ENCODE measurements at places on chromosomes 2 and 18.

DNA sequence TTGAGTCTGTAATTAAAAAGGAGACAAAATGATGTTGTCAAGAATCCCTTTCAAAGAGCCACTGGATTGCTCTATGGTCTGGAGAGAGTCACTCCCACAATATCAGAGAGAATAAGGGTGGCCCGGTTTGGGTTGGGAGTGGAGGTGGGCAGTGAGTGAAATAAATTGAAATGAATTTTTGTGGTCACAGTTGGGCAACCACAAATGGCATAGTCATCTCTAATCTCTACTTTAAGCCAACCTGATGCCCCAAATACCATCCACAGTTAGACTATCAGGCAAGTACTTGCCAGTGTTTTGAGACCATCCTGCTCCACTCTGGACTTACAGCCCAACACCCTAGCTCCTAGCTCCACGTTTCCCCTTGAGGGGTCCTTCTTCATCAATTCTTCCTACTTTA lies 559.7 kb downstream of the BCL11A start:
- DNase-seq, result no peak

DNA sequence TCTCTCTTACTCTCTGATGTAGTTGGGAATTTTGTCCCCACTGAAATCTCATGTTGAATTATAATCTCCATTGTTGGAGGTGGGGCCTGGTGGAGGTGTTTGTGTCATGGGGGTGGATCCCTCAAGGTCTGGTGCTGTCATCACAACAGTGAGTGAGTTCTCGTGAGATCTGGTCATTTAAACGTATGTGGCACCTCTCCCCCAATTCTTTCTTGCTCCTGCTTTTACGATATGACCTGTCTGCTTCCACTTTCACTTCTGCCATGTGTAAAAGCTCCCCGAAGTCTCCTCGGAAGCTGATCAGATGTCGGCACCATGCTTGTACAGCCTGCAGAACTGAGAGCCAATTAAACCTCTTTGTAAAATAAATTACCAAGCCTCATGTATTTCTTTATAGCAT lies 337.8 kb upstream of the CDH2 start:
- no peak for DNase-seq

GRCh38 chr2:196900843-196901242 lies 25.7 kb downstream of the PGAP1 start:
- no peak for DNase-seq

DNA sequence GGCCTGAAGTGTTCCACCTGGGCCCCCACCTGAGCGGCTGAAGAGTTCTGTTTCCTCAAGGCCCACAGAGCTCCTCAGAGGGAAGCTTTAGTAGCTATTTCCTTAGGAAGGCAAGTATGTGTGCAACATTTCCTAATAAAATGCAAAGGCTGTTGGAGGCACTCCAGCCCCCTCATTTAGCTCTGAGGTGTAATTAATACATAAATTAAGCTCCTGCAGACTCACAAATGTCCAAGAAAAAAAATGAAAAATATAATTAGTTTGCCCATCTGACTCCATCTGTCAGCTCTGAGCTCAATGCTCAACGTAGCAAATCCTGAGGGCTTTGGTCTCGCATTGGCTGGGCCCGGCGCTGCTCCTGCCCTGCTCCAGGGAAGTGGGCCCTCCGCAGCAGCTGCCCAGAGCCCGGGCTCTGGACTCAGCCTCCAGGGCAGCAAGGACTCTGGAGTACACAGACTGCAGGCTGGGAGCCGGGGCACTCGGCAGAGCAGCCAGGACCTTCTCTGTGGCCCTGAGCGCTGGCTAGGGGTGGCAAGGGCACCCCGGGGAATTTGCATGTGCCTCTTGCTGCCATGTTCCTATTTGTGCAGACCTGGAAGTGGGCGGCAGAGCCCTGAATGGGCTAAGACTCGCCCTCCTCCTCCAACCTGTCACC lies 23.4 kb upstream of the C1QL2 start:
- no peak for DNase-seq

GRCh38 chr2:43391878-43392215 lies 165.4 kb upstream of the ZFP36L2 start:
- no peak for DNase-seq

GRCh38 chr18:32200766-32201165 lies 10.9 kb downstream of the MEP1B start:
- no peak for DNase-seq

DNA sequence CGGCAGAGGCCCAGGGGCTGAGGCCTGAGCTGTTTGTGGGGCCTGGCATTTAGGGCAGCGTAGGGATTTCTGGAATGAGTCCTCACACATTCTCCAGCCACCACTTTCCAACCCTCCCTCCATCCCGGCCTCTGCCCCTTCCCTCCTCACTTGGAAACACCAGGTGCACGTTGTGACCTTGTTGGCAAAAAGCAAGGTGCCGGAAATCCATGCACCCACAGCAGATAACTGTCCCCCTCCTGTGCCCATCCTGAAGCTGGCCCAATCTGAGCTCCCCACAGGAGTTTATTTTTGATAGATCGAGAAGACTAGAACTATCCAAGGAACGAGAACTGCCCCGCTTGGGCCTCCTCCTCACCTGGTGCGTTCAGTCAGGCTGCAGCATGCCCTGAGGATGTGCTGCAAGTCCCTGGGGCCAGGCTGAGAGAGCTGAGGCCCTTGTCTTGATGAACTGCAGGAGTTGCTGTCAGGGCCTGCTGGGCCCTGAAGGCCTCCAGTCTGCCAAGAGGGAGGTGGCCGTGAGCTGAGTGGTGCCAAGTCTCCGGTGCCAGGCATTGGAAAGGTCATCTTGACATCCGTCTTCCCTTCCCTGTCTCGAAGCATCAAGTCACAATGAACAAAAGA lies 55.8 kb downstream of the CTIF start:
- no peak for DNase-seq

- DNase-seq, result no peak
Measured at GRCh38 chr2:6362671-6363450, 502.8 kb downstream of the CMPK2 start.

- no peak for DNase-seq
Measured at GRCh38 chr2:136327162-136327852, 209.4 kb upstream of the CXCR4 start.

GRCh38 chr2:241909769-241910168 lies 40.2 kb downstream of the RTP5 start:
- no peak for DNase-seq

GRCh38 chr18:12741351-12741750 lies 38.5 kb downstream of the PSMG2 start:
- DNase-seq, result peak; percentile 79

GRCh38 chr2:141498561-141498960 lies 632.3 kb downstream of the LRP1B start:
- DNase-seq, result no peak

DNA sequence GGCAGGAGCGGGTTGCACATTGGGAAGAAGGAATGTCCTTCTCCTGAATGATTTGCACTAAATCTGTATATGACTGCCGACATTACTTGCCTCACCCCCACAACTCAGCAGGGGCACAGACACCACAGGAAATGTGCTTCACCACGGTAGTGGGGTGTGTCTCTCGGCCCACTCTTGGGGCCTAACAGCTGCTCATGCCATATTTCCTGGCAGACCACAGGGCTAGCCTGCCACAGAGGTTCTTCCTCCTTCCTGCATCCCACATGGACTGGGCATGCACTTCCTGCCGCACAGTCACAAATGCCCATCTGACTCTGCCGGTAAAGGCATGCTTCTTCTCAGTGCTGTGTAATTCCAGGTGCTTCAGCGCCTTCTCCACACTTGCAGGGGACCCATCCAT lies 10.3 kb upstream of the PAPOLG start:
- no peak for DNase-seq

- DNase-seq, result no peak
Measured at GRCh38 chr2:69304656-69305055, 82.4 kb downstream of the GFPT1 start.

DNA sequence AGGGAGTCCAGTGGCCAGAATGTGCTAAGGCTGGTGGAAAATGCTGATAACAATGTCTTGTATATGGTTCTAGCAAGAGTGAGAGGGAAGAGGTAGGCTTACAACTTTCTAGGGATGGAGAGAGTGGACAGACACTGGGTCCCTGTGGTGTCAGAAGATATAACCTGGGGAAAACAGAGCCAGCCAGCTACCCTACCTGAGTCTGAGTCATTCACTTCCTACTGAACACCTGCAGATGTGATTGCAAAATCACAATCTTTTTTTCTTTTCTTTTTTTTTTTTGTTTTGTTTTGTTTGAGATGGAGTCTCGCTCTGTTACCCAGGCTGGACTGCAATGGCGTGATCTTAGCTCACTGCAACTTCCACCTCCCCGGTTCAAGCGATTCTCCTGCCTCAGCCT lies 7.3 kb downstream of the TET3 start:
- DNase-seq, result no peak

DNA sequence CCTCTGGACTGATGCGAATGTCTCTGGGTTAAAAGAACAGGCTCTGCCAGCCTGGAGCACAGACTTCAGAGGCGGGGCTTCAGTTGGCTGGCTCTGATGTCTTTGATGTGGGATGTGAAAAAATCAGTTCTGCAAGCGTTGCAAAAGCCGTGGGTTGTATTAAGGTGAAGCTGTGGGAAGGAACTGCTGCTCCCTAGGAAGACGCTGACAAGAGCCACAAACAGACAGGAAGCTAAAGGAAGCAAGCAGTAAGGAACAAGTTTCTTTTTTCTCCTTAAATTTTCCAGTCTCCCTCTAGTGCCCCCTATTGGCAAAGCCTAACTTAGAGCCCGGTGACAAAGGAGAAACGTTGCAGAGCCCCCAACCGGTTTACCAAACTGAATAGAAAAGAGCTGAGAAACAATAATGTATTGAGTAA lies 239.0 kb downstream of the CCDC178 start:
- DNase-seq, result peak; percentile 13

- no peak for DNase-seq
Measured at GRCh38 chr2:200736646-200737274, 75.0 kb upstream of the BZW1 start.

DNA sequence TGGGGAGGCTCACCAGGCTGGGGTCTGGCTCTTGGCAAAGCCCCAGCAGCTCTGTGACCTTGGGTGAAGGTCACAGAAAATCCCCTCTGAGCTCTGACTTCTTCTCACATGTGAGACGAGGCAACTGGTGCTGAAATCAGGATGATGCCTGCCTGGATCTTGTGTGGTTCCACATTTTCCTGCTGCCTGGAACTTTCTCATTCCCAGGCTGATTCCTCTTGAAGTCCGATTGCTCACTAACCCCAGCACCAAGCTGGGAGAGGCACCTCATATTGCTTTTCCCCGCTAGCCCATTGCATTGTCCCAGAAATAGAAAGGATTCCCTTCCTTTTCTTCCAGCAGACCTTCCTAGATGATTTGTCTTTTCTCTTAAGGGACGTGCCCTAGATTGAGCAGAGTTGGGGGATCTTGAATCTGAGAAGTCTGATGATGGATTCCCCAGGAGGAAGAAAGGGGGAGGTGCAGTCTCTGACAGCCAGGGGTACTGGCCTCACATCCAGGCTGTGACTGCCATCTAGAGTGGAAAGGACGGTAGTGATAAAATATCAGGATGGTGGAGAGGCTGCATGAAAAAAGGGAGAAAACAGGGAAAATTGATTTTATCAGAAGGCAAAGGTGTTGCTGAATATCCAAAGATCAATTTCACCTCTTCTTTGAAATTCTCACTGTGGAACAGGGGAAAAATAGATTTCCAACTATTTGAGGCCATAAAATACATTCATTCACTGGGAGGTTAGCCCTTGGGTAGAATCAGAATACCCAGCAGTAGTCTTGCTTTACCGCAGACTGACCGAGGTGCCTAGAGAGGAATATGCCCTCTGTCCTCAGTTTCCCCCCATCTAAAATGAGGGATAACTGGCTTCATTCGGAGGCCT lies 96.3 kb downstream of the FAM210A start:
- DNase-seq, result peak; percentile 16

GRCh38 chr2:9980520-9980919 lies 29.0 kb downstream of the GRHL1 start:
- DNase-seq, result no peak

GRCh38 chr2:3625186-3625585 lies 30.3 kb downstream of the COLEC11 start:
- no peak for DNase-seq

- DNase-seq, result peak; percentile 52
Measured at GRCh38 chr18:55821219-55821618, 233.2 kb upstream of the TCF4 start.

- DNase-seq, result no peak
Measured at GRCh38 chr2:222292149-222293134, 6.4 kb downstream of the PAX3 start.

DNA sequence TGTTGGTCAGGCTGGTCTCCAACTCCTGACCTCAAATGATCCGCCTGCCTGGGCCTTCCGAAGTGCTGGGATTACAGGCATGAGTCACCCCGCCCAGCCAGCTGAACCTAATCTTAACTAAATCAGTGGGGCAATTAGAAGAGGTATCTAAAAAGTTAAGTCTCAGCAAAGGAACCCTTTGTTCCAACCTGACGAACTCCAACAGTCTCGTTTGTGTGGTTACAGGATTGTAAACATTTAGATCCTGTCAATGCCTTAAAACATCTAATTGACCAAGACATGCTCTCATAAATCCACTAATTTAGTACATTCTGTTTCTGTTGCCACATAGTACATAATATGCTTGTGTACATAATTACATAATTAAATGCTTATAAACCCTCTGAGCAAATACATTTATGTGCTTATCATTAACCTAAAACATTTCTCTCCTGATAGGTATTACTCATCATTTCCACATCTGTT lies 31.1 kb upstream of the STK39 start:
- peak; percentile 17 for DNase-seq

- no peak for DNase-seq
Measured at GRCh38 chr2:135151615-135152014, 99.5 kb downstream of the RAB3GAP1 start.

- DNase-seq, result no peak
Measured at GRCh38 chr2:159232456-159233170, 53.9 kb downstream of the WDSUB1 start.

GRCh38 chr2:8438996-8439395 lies 242.9 kb upstream of the ID2 start:
- DNase-seq, result no peak

DNA sequence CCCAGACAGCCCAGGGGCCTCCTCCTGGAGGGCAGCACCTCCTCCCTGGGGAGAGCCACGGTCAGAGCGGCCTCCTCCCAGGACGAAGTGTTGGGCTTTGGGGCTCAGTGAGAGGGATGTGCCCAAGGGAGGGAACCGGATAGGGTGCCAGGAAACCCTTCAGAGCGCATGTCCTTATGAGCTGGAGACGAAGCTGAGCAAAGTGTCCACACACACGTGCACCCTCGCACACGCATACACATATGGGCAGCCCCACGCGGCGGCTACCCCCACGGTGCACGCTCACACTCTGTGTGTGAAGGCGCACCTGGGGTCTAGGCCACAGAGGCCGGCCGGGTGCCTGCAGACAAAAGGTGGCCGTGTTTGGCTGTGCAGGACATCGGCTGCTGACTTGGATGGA lies 106.1 kb upstream of the HDAC4 start:
- no peak for DNase-seq

GRCh38 chr2:30475542-30475941 lies 28.5 kb downstream of the LCLAT1 start:
- DNase-seq, result no peak

- DNase-seq, result no peak
Measured at GRCh38 chr2:187549193-187549592, 5.0 kb downstream of the TFPI start.

DNA sequence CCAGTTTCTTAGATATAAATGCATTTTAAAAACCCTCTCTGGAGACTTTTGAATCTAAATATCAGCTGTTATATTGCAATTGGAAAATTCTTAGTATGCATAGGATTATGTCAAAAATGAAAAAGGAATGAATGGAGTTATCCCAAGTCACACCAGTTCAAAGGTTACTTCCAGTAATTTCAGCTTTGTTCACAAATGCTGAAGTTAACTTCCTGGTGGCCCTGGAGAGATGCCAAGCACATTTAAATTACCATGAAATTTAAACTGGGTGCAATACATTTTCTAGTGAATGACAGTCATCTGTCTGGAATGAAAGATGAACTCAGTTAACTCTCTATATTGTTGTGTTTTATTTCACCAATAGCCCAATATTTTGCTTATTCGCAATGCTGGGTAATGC lies 753.9 kb downstream of the SUCLG1 start:
- DNase-seq, result no peak
